Progenitor cell of endocrine pancreas (in vitro differentiated cells): ENCODE measurements at places on chromosomes 16 and 17. TPM values are rescaled to one million over a fixed set of nuclear protein-coding genes. Genes with fewer than 3 reads are reported as not detected.

GRCh38 chr17:30358055-30358760 lies 20.5 kb upstream of the CPD start:
- H3K27ac ChIP-seq, result no peak overlapping the region
- H3K36me3 ChIP-seq, result no peaks in the 10 kb centered on the region
- DNase-seq, result no peak

- no peaks in the 10 kb centered on the region for H3K27me3 ChIP-seq
- no peak overlapping the region for H3K4me3 ChIP-seq
- no peaks in the 10 kb centered on the region for H3K4me1 ChIP-seq
- peaks cover 6% of the 10 kb centered on the region for H3K36me3 ChIP-seq
- no peak overlapping the region for H3K27ac ChIP-seq
- no peak for DNase-seq
These were observed 7.8 kb downstream of the ODAD4 start for GRCh38 chr17:41937970-41938954.

The KLHL10 gene
- not detected in 2 replicates for total RNA-seq

The QPRT gene
- total RNA-seq, result 106 and 115 TPM in 2 replicates

The SEPTIN12 gene
- 0.78 TPM in 1 of 2 replicates, not detected in the other for total RNA-seq

The GLIS2 gene
- 22.2 and 23.2 TPM in 2 replicates for total RNA-seq
